T-helper 22 cell (primary cell): ENCODE measurements at places on chromosomes 12 and 14.

GRCh38 chr14:60514378-60514740, 5.4 kb downstream of the SIX6 start:
- DNase-seq, result no peak

DNA sequence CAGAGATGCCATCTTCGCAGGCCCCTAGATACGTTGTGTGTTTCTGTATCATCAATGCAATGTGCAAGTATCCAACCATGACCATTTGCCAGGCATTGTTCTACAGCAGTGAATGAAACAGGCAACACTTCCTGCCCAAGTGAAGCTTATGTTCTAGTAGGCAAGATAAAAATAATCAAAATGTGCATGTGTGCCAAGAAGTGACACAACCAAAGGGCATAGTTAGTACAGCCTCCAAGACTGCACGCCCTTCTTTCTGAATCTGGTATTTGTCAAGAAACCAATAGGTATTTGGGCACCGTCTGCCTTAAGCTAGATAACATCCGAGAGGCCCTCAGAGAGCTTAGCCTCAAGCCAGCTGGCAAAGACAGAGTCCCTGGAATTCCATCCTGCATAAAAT, 152.0 kb downstream of the TMEM132C start:
- no peak for DNase-seq

GRCh38 chr12:95653771-95654546, 102.7 kb upstream of the USP44 start:
- DNase-seq, result no peak

DNA sequence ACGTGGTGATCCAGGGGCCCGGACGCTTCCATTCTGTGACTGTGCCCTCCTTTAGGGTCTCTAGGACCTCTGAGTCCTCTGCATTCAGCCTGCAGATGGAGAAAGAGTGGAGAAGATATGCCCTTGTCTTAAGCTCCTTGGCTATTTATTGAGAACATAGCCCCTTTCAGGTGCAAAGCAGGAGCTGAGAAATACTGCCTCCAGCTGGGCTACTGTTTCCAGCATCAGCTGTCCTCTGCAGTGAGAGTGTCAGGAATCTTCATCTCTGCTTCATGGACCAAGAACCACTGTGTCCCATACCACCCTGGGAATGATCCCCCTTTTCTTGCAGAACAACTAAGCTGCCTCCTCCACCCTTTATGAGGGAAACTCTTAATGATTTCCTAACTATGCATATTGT, 47.8 kb upstream of the CEP83 start:
- DNase-seq, result no peak

DNA sequence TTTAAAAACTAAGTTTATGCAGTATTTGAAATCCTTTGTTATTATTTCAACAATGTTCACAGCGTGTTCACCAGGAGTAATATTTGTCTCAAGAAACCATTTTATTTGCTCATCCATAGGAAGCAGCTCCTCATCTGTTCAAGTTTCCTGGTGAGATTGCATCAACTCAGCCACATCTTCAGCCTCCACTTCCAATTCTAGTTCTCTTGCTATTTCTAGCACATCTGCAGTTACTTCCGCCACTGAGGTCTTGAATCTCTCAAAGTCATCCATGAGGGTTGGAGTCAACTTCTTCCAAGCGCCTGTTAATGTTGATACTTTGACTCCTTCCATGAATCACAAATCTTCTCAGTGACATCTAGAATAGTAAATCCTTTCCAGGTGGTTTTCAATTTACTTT, 18.0 kb downstream of the CLEC9A start:
- no peak for DNase-seq

GRCh38 chr12:55842681-55843429, at the start of gene MMP19:
Gene MMP19, minus strand, starts transcription at chr12:55842936. Its CDS starts 106 bp downstream, at chr12:55842830.
- no peak for DNase-seq

DNA sequence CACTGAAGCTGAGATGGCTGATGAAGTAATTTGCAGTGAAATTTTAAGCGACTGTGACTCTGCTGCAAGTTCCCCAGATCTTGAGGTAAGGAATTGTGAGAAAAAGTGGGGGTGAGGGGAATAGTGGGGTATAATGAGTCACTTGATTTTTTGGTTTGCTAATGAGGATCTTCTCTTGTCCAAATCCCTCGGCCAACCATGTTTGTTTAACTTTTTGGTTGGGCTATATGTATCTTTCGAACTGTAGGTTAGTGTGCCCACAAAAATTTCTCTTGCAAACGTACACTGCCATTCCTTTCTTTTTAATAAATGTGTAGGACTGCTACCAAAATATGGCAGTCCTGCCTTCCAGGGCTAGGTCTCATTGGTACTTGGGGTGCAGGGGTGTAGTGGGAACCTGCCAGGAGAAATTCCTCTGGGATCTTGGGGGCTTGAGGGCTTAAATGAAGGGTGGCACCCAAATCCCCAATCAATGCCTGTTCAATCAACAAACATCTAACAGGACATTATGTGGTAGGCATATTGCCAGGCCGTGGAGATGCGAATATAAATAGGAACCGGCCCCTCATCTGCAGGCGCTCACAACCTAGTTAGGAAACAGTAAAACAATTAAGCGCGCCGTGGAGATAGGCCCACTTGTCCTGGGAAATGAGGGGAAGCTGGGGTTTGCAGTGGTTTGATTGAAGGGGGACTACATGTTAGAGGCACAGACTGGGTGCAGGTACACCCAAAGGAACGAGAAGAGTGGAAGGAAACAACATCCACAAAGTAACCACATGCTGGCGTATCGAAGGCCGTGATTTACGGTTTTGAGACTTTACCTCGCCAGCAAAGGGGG, 1.3 kb upstream of the PABPN1 start:
- DNase-seq, result no peak

- no peak for DNase-seq
Observed at GRCh38 chr12:102735104-102735503, 181.9 kb downstream of the PAH start.

DNA sequence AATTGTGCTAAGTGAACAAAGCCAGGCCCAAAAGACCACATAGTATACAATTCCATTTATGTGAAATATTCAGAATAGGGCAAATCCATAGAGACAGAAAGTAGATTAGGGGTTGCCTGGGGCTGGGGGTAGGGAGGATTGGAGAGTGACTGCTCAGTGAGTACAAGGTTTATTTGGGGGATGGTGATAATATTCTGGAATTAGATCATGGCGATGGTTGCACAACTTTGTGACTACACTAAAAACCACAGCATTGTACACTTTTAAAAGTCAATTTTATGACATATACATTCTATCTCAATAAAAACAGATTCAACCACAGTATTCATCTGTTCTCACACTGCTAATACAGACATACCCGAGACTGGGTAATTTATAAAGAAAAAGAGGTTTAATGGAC, 68.7 kb upstream of the MAP1LC3B2 start:
- DNase-seq, result no peak

DNA sequence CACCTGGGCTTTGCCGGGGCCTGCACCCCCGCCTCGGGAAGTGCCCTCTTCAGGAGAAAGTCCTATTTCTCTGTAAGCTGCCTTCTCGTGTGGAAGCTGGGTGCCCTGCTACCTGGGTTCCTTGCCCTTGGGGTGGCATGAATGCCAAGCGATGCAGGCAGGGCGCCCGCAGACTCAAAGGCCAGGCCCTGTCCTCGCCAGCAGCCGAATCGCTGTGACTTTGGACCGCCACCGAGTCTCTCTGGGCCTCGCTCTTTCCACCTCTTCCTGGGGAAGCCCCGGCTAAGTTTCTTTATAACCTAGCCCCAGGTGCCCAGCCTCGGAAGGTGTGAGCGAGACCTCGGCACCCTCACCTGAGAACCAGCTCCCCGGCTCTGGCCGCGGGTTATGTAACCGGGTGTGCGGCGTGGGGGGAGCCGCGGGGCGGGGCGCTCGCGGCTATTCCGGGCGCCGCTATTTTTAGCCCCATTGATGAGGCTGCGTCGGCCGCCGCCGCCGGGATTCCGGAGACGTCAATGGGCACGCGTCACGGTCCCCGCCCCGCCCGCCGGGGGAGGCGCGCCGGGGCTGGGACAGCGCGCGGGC, 14.6 kb upstream of the NR4A1 start:
- peak; percentile 86 for DNase-seq

DNA sequence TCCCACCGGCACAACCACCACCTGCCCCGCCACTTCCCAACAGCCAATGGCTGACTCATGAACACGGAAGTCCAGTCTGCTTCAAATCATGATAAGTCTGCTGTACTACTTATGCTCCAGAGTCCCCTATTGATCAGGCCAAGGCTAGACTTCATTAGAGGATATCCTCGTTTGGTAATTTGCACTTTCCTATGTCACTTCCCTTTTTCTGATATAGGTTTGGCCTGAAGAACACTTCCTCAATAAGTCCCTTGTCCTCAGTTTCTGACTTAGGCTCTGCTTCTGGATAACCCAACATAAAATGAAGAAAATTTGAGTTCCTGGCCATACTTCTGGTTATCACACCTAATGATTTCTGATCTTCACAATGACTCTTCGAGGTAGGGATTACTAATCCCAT, 45.3 kb downstream of the IFNG-AS1 start:
- no peak for DNase-seq
